Activated CD8-positive, alpha-beta memory T cell treated with anti-CD3 and anti-CD28 coated beads for 1 hour (primary cell): ENCODE measurements at places on chromosomes 2 and 18.

- no peak for DNase-seq
Measured at GRCh38 chr2:165193178-165193777, 10.6 kb downstream of the SCN3A start.

- no peak for DNase-seq
Measured at GRCh38 chr2:217610401-217610814, 392.4 kb downstream of the TNS1 start.

DNA sequence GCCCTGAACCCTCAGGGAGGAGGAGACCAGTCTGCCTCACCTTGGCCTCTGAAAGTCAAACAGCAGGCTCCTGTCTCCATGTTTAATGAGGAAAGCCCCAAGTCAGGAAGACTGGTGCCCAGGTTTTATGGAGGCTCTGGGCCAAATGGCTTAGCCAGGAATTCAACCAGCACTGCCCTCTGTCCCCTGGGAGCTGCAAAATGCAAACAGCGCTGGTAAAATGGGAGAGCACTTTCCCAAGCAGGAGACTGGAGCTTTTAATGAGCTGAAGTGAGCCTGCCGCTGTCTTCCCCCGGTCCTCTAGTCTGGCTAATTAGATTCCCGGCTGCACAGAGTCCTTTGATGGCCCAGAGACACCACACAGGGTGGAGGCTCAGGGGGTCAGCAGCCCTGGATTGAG, 276.0 kb upstream of the TRIB2 start:
- no peak for DNase-seq

GRCh38 chr18:69680123-69680522, 267.6 kb downstream of the CD226 start:
- DNase-seq = no peak

- no peak for DNase-seq
Measured at GRCh38 chr2:9250091-9250490, 43.5 kb downstream of the ASAP2 start.
